ENCODE measurements at places on chromosomes 16 and 17.

GRCh38 chr17:3973495-3974137 is 9.4 kb upstream of the ATP2A3 start:
- DNase-seq = no peak

GRCh38 chr16:27526180-27526579 is 23.5 kb downstream of the GTF3C1 start:
- DNase-seq = no peak

GRCh38 chr16:81421536-81421935 is 23.1 kb upstream of the CMIP start:
- no peak for DNase-seq

GRCh38 chr16:86631444-86631843 is 53.1 kb downstream of the FOXL1 start:
- no peak for DNase-seq

GRCh38 chr16:67543582-67543981 is 15.0 kb downstream of the RIPOR1 start:
- DNase-seq = no peak

DNA sequence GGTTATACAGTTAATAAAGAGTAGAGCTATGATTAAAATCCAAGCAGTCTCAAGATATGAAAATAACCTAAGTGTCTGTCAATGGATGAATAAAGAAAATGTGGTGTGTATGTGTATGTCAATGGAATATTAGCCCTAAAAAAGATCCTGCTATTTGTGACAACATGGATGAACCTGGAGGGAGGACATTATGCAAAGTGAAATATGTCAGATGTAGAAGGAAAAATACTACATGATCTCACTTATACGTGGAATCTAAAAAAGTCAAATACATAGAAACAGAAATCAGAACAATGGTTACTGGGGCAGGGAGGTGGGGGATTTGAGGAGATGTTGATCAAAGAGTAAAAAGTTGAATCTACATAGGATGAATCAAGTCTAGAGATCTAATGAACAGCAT is 20.4 kb downstream of the BRIP1 start:
- no peak for DNase-seq

DNA sequence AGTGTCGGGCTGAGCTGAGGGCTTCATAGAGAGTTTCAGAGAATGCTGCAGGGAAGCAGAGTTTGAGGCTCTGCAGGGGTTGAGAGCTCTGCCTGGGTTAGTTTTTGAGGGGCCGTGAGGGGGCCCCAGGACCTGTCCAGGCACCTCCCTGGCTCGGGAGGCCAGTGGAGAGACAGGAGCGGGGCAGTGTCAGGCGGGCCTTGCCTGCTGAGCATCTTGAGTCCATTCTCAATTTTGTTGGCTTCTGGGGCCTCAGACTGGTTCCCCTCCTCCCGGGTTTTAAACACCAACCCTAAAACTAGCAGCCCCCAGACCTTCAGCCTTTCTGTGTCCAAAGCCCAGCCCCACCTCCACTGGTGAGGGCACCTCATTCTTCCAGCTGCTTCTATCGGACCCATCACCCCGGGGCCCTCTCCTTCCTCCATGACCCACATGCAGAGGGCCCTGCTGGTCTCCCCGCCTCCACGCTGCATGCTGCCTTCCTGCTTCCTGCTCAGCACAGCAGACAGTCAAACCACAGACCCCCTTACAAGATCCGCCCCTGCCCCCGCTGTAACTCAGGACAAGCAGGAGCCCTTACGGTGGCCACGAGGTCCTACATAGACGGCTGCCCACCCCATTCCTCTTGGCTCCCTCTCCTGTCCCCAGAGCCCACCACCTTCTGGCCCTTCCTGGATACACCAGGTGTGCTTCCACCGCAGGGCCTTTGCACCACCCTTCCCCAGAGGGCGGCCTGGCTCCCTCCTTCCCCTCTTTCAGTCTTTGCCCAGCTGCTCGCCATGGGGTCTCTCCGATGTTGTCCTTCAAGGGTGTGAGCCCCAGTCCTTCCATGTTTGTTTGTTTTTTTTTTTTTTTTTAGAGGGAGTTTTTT is 3.8 kb downstream of the RNF213 start:
- no peak for DNase-seq

GRCh38 chr16:48371393-48371780 is 13.8 kb downstream of the SIAH1 start:
- no peak for DNase-seq

DNA sequence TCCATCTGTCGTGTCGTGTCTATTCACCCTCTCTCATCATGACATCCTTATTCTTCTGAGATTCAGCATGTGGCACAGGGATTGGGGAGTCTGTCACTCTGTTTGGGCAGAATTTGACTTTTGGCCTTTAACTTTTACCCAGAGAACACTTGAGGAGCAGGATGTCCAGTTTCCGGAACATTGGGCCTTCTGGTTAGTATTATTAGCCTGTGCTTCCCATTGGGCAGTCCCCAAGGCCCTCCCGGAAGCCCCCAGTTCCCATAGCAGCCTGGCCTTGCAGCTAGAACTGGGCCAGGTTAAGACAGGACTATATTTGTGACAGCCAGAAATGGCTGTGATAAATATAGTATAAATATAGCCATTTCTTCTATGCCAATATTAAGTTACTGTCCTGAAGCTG is 9.6 kb downstream of the SCN4A start:
- no peak for DNase-seq

- DNase-seq = no peak
Measured at GRCh38 chr17:50003911-50004310, 8.9 kb upstream of the DLX3 start.

- no peak for DNase-seq
Measured at GRCh38 chr17:19376811-19377210, 1.5 kb upstream of the MAPK7 start.

DNA sequence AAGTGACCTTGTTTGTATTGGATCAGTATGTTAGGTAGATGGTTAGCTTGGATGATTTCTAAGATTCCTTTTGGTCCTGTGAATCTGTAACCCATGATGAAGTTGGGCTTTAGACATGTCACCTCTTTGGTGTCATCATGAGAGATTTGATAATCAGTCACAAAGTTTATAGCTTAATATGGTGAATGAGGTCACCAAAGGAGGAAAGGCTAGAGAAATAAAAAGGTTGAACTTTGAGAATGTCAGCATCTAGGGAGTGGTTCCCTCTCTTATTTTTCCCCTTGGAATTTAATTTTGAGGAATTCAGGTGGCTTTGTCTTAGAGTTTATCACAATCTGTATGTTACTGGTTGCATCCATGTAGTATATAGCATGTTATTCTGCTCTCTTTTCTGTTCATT is 45.3 kb downstream of the NLK start:
- no peak for DNase-seq

- DNase-seq = no peak
Measured at GRCh38 chr17:67138392-67138791, 94.0 kb downstream of the CACNG1 start.

DNA sequence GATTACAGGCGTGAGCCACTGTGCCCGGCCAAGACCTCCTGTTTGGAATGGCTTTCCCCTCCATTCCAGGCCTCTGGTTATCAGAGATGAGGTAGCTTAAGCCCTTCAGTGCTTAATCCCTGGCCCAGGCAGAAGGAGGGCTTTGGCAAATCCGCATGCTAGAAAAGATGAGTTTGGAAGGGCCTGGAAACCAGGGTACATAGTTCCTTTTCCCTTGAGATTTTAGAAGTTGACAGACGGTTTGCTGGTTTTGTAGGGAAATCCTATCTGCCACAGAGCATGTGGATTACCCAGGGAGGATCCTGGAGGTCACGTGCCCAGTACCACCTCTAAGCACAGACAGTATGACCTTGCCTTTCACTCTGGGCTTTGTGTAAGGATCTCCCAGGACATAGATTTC is 114.7 kb upstream of the CACNG3 start:
- no peak for DNase-seq

DNA sequence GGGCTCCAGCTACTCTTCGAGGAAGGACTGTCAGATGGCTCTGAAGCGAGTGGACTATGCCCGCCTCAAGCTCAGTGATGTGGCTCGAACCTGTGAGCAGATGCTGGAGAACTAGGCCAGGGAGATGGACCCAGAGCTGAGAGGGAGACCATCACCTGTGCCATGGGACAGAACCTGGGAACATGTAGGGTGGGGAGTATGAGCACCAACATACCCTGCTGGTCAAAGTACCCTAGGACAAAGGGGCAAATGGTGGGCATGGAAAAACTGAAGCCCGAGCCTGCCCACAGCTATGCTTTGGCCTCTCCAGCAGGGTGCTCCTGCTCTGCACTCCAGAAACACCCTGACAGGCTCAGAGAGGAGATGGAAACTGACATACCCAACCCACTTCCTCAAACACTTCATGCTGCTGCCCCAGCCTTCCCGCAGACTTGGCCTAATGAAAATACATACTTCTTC is 1.9 kb downstream of the MED11 start:
- DNase-seq = no peak

- peak; percentile 73 for DNase-seq
Measured at GRCh38 chr17:28811651-28812090, 30.9 kb downstream of the FAM222B start.

DNA sequence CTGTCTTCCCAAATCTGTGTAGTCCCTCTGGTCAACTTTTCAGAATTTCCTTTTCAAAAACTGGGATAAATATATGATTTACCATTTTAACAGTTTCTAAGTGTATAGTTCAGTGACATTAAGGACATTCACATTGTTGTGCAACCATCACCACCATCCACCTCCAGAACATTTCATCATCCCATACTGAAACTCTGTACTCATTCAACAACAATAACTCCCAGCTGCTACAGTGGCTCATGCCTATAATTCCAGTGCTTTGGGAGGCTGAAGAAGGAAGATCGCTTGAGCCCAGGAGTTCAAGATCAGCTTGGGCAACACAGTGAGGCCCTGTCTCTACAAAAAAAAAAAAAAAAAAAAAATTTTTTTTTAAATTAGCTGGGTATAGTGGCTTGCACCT is 131.0 kb downstream of the AATF start:
- no peak for DNase-seq

- no peak for DNase-seq
Measured at GRCh38 chr17:46794318-46794717, 24.2 kb downstream of the WNT3 start.

DNA sequence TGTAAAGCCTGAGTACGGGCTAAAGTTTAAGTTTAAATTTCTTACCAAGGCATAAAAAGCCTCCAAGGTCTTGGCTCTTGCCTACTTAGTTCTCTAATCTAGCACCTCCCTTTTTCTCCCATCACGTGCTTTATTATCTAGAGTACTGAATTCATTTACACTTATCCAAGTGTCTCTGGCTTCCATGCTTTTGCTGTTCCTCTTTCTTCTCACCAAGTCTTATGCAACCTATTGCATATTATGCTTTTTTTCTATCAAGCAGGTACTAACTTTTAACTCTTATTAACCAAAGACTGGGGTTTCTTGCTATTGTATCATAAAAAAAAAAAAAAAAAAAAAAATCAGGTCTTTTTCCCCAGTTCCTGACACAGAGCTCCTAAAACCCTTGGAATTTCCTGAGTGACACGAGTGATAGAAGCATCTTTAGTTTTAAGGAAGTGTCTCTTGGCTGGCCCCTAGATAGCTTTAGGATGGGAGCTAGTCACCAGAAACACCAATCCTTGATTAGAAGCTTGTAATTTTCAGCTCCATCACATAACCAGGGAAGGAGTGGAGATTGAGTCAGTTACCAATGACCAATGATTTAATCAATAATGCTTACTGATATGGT is 44.9 kb downstream of the SSH2 start:
- DNase-seq = no peak

DNA sequence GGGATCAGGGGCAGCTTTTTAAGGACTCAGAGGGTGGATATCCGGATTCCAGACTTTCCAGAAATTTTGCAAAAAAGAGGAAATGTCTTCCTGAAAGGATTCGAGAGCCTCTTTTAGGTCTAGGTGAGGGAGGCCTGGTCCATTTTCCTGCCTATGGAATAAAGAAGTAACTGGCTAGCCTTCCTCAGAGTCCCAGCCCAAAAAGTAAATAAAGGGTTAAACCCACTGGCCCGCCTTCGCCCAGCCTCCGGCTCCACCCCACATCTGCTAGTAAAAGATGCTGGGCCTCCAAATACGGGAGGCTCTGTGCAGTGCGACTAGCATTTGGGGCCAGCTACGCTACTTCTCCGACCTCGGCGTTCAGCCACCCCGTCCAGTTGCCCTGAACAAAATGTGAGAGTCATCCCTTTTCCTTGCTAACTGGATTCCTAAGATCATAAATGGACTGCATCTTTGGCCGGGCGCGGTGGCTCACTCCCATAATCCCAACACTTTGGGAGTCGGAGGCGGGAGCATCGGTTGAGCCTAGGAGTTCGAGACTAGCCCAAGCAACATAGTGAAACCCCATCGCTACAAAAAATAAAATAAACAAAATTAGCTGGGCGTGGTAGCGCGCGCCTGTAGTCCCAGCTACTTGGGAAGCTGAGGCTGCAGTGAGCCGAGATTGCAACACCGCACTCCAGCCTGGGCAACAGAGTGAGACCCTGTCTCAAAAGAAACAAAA is 824 bp upstream of the MPP2 start:
- no peak for DNase-seq

DNA sequence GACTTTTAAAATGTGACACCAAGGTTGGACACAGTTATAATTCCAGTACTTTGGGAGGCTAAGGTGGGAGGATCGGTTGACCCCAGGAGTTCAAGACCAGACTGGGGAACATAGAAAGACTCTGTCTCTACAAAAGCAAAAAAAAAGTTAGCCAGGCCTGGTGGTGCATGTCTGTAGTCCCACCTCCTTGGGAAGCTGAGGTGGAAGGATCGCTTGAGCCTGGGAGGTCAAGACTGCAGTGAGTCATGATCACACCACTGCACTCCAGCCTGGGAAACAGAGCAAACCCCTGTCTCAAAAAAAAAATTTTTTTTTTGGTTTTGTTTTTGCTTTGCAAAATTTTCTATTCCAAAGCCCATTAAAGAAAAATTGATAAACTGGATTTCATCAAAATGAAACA is 281.4 kb downstream of the BCAS3 start:
- no peak for DNase-seq

GRCh38 chr16:66036184-66036583 is 330.3 kb upstream of the CDH5 start:
- no peak for DNase-seq

DNA sequence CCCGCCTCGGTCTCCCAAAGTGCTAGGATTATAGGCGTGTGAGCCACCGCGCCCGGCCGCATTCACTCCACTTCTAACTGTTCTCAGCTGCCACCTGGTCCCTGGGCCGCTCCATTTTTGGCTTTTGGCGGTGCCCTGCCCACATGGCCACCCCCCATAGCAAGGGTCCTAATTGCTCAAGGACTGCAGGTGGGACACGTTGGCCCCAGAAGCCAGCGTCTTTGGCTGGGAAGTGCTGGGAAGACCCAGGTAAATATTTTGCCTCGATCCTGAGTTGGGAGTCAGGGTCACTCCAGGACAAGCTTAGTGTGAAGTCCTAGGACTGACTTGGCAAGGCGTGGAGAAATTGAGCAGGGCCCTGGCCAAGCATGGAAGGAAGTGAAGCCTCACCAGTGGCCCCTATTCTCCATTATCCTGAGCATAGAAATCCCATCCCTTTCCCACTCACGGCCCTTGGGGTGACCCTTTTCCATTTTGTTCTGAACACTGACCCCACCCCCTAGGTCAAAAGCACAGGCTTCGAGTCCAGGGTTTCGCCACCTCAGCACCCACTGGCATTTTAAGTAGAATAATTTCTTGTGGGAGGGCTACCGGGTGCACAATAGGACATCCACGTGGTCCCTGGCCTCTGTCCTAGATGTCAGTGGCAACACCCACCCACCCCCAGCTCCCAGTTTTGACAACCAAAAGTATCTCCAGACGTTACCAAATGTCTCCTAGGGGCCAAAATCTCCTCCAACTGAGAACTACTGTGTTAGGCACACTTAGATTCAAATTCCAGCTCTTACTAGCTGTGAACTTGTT is 5.9 kb upstream of the WDR81 start:
- DNase-seq = no peak

All from SW 1271 (cell line).